Nucleus accumbens (tissue), 56 donors: ENCODE measurements at places on chromosomes 4 and X.

GRCh38 chr4:91118597-91118996 lies 991.4 kb downstream of the CCSER1 start:
- no peak for DNase-seq

DNA sequence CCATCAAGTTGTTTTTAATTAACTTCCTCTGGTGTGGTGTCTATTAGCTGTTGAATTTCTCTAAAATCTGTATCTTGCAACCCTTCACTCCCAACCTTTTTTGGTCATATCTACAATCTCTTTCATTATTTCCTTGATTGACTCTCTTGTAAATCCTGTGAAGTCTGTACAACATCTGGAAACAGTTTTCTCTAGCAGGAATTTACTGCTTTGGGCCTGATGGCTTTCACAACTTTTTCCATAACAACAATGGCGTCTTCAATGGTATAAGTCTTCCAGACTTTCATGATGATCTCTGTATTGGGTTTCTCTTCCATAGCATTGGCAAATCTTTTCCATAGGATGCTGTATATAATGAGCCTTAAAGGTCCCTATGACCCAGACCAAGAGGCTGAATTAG lies 49.0 kb downstream of the TBC1D19 start:
- no peak for DNase-seq

DNA sequence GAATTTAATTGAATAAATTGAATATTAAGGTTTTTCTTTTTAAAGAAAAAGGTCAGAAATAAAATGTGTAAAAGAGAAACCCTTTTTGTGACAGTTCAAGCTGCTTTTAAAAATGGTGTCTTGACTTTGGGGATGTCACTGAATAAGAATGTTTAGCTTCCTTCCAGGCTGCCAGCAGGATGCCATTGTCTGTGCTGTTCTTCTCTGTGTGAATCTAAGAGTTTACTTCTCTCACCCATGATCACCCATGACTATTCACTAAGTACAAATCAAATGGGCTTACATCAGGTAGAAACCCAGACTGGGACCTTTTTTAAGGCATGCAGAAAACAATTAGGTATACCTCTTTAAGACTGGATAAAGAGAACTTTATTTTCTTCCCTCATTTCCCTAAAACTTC lies 115.3 kb downstream of the DACH2 start:
- no peak for DNase-seq

DNA sequence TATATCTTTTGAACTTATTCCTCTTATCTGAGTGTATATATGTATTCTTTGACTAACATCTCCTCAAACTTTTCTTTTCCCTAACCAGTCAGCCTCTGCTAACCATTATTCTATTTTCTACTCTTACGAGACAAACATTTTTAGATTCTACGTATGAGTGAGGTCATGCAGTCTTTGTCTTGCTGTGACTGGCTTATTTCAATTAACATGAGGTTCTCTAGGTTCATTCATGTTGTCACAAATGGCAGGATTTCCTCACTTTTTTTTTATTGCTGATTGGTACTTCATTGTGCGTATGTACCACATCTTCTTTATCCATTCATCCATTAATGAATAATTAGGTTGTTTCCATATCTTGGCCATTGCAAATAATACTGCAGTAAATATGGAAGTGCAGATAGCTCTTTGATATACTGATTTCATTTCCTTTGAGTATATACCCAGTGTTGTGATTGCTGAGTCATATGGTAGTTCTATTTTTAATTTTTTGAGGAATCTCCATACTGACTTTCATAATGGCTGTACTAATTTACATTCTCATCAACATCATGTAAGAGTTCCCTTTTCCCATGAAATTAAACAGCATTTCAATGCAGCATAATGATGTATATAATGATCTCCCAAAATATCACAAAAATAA lies 80.1 kb downstream of the HS3ST1 start:
- DNase-seq: no peak

DNA sequence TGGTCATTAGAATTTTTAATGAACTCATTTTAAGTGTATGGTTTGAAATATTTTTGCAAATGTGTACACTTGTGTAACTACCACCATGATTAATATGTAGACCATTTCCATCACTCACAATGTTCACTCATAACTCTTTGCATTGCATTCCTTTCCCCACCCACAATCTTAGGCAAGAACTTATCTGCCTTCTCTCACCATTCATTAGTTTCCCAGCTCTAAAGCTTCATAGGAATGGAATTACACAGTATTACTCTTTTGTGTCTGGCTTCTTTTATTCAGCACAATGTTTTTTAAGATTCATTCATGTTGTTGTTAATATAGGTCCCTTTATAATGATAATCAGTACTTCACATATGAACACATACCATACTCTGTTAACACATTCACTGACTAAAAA lies 106.1 kb downstream of the ARAP2 start:
- no peak for DNase-seq

GRCh38 chr4:147733716-147734344 lies 1.9 kb downstream of the ARHGAP10 start:
- no peak for DNase-seq

DNA sequence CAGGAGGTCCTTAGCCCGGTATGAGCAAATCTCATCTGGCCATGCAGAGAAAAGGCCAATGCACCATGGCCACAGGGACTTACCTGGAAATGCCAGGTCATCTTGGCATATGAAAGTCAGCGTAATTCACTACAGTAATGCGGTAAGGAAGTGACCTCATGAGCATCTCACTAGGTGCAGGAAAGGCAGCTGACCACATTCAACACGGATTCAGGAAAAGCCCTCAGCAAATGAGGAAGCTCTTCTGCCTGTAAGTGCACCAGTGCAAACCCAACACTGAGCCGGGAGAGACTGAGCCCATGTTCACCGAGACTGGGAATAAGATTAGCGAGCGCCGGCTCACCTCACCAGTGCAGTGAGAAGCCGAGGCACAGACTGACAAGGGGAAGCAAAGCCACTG lies 23.7 kb downstream of the LRPAP1 start:
- DNase-seq: no peak

- no peak for DNase-seq
These were observed 30.4 kb upstream of the RPL34 start for GRCh38 chr4:108589961-108590360.

GRCh38 chrX:126448681-126449080 lies 103.9 kb downstream of the DCAF12L1 start:
- no peak for DNase-seq

- no peak for DNase-seq
These were observed 178.7 kb downstream of the SH3KBP1 start for GRCh38 chrX:19708683-19709082.

DNA sequence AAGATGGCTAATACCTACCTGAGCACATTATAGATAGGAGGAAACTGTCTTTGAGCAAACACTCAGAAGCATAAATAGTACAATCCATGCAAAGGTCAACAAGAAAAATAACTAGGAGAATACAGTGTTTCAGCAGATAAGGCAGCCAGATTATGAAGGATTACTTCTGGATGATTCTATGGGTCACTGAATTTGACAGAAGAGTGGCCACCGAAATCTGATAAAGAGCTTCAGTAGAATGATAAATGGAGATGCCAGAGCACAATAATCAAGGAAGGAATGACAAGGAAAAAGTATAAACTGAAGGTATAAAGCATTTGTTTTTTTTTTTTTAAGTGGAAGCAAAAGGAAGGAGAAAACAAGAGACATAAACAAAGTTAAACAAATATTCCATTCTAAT lies 58.7 kb downstream of the ELF2 start:
- DNase-seq: no peak

GRCh38 chr4:148071009-148071408 lies 339.1 kb downstream of the ARHGAP10 start:
- DNase-seq: no peak

DNA sequence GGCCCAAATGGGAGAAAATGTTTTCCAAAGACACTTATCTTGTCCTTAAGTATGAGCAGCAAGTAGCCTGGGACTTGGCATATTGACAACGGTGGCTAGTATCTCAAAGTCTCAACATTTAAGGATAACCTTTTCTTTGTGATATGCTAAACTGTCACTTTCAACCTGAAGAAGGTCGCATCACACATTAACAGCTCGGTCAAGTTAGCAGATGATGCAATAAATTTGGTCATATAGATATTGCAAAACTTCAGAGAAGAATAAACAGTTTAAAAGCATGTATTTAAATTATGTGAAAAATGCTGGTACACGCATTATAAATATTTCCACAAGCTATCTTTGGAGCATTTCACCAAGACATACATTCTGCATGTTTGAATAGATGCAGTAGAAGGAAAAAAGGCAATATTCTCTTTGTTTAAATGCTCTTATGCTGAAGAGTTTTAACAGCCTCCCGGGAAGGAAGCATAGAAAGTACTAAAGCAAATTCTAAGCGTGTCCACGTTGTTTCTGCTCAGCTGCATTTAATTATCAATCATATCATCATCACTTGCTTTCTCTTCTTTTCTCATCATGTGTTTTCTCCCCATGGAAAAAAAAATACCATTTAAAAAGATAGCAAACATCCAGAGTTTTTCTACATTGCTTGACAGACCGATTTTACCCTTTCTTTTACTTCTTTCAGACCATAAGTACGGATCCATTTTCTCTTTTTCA lies 24.2 kb downstream of the ARHGAP6 start:
- no peak for DNase-seq

GRCh38 chrX:32987142-32987541 lies 224.2 kb downstream of the DMD start:
- DNase-seq: no peak

DNA sequence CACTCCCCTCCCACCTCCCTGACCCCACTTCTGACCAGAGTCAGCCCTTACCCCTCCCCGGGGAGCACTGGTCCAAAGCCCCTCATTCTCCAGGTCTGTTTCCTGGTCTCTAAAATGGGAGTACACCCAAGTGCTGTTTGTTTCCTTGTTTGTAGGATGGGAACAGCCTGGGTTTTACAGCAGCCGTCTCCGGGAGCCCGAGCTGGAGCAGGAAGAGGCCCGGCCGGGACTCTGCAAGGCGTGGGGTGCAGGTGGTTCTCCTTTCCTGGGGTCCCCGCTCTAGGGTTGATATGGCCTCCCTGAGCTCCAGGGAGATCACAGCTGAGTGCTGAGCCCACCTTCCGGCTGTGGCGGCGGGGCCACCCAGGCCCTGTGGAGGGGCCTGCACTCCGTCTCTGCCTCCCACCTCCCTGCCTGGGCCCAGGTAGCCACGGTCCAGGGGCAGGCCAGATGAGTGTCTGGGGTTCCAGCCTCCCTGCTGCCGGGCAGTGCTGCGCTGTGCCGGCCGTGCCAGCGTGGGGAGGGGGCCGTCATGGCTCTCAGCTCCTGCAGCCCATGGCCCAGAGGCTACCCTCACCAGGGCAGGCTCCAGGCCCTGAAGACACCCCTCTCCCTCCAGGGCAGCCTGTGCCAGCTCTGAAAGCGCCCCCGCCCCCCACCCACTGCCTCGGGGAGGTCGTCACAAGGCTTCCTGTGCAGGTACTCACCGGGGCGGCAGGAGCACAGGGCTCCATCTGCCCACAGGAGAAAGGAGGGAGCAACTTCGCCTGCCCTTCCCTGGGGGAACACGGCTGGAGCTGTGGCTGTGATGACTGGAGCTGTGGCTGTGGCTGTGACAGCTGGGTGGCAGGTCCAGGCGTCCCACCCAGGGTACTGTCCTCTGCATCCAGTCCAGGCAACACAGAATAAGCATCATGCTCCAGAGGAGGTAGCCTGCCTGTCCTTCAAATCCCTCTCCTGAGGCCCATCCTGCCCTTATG lies 98.8 kb downstream of the ADRA2C start:
- DNase-seq: no peak

DNA sequence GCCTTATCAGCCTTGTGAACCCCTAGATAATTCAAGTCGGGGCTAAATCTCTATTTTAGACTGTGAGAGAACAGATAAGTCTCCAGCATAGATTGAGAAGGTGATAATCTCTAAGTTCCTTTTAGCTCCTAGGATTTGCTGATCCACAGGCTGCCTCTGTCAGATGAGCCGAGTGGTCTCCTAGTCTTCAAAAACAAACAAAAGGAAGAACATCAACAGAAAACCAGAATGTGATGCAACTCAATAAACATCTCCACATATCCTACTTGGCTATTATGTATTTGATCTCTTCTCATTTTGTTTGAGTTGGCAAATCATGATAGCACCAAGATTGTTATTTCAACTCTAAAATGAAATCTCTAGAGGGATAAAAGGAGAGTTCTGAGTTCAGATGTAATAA lies 88.4 kb upstream of the SLC7A11 start:
- DNase-seq: no peak

- no peak for DNase-seq
These were observed 87.2 kb upstream of the MCF2 start for GRCh38 chrX:139795196-139795595.

GRCh38 chr4:54090804-54091623 lies 8.9 kb upstream of the GSX2 start:
- DNase-seq: peak; percentile 28

GRCh38 chr4:70564033-70564432 lies 28.0 kb upstream of the AMBN start:
- DNase-seq: no peak

DNA sequence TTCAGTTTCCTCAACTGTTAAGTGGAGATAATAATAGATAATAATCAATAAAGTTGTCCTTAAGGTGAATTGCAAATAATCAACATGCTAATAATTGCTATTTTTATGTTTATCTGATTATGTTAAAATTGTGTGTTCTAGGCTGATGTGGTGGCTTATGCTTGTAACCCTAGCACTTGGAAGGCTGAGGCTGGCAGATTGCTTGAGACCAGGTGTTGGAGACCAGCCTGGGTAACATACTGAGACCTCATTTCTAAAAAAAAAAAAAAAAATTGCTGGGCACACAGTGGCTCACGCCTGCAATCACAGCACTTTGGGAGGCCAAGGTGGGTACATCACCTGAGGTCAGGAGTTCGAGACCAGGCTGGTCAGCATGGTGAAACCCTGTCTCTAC lies 175.2 kb downstream of the GC start:
- no peak for DNase-seq

GRCh38 chrX:108361316-108361715 lies 76.9 kb downstream of the COL4A6 start:
- no peak for DNase-seq

DNA sequence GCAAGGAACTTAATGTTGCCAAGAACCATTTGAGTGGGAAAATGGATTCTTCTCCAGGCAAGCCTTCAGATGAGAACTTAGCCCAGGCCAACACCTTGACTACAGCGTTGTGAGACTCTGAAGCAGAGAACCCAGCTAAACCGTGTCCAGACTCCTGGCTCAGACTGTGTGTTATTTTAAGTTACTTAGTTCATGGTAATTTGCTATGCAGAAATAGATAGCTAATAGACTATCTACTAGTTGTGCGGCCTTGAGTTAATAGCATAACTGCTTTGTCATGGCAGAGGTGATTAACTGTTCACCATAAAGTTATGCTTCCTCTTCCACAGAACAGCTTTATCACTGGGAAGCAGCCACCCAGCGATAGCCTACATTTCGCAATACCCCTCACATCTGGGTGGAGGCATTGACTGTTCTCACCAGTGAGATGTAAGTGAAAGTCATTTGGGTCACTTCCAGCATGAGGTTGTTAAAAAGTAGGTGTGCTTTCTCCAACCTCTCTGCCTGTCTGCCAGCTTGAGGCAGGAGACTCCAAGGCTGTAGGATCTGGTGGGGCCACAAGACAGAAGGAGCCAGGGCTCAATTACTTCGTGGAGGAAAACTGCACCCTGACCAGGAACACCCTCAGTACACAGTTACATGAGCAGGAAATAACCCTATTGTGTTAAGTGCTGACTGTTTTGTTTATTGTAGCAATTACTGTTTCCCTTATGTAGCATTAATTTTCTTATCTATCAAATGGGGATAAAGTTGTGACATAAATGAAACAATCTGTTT lies 94.2 kb downstream of the GPAT3 start:
- DNase-seq: no peak
